ENCODE measurements at places on chromosomes 5 and 9. TPM values are rescaled to one million over a fixed set of nuclear protein-coding genes. Genes with fewer than 3 reads are reported as not detected.

GRCh38 chr9:87498046-87498810 is 561 bp downstream of the DAPK1 start:
- DNase-seq: peak; percentile 62

GRCh38 chr5:131214609-131215227 is 44.0 kb downstream of the LYRM7 start:
- DNase-seq: no peak

- no peak for DNase-seq
Observed at GRCh38 chr9:75130172-75130571, 41.9 kb downstream of the OSTF1 start.

The NR2F1-AS1 gene
- polyA plus RNA-seq: 52.4 TPM

DNA sequence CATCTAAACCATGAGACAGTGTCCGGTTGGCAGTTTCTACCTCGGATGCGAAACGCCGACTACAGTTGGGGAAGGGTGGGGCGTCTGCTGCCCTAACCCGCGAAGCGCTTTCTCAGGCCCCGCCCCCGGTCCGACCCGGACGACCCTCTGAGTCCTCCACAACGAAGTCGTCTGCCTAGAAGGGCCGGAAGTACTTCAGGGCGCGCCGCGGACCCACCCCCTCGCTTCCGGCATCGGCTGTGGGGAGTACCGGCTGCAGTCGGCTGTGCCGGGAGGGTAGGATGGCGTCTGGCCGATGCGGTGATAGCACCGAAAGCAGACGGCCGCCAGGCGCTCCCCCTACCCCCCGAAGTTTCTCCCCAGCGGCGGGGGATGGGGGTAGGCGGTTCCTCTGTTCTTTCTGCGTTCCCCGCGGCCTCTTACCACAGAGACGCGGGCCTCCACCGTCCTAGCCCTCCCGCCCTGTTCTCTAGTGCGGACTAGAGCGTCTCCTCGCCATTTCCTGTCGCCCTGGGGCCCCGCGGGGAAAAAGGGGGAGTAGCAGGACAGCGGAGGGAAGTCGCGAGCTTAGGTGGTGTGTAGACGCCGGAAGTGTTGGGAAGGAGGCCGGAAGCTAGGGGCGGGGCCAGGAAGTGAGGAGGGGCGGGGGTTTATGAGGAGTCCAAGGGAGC is at the start of gene TRIM41:
TSS of gene TRIM41 (plus strand) at position 224 of the 671 bp plus-strand sequence. CDS start 719 bp downstream, outside the sequence.
- DNase-seq: peak; percentile 92

- DNase-seq: no peak
Observed at GRCh38 chr5:127930311-127930710, 153.3 kb upstream of the SLC12A2 start.

DNA sequence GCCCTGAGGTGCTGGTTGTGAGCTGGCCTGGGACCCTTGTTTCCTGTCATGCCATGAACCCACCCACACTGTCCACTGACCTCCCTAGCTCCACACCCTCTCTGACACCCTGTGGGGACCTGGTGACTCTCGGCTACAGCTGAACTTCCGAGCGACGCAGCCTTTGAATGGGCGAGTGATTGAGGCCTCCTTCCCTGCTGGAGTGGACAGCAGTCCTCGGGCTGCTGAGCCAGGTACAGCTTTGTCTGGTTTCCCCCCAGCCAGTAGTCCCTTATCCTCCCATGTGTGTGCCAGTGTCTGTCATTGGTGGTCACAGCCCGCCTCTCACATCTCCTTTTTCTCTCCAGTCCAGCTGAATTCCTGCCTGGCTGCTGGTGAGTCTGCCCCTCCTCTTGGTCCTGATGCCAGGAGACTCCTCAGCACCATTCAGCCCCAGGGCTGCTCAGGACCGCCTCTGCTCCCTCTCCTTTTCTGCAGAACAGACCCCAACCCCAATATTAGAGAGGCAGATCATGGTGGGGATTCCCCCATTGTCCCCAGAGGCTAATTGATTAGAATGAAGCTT is 6.1 kb downstream of the CA9 start:
- no peak for DNase-seq

The NUTM2F gene
- polyA plus RNA-seq: 0.07 TPM

DNA sequence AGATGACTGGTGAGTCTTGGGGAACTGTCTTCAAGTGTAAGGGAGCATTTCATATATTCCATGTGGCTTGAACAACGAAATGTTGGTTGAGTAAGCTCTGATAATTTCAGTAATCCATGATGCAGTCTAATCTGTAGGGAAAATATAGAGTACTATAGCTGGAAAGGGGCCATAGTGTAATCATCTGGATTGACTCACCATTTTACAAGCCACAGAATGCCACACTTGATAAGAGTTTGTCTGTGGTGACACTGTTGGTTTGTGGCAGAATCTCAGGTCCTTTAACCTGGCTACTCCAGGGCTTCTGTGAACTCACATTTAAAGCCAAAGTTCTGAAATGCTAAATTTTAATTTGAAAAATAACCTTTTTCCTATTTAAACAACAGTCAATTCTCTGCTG is 16.3 kb upstream of the MAML1 start:
- DNase-seq: no peak

GRCh38 chr9:121373011-121373729 is 3.1 kb upstream of the STOM start:
- DNase-seq: no peak

- DNase-seq: no peak
Observed at GRCh38 chr9:133848471-133849109, 110.4 kb upstream of the SARDH start.

- DNase-seq: no peak
Observed at GRCh38 chr5:151947931-151948608, 23.4 kb upstream of the GLRA1 start.

DNA sequence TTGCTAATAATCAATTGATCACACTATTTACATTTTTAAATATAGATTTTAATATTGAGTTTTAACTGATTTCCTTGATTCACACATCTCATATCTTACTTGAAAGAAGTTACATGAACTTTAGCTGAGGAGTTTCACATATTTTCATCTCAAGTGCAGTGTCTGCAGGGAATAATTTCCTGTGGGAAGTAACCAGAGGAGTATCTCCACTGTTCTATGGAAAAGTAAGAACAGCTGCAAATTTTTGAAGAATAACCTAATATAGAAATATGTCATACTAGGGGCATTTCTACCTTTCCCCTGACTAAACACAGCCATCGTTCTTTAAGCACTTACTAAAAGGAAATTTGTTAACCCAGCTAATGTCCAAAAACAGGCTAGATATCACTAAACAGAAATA is 546.4 kb downstream of the EFNA5 start:
- DNase-seq: no peak

The FAM193B gene
- 75.1 TPM for polyA plus RNA-seq

GRCh38 chr5:132017738-132018625 is 6.5 kb upstream of the ACSL6 start:
- no peak for DNase-seq

GRCh38 chr5:118614731-118615456 is 373.5 kb downstream of the DTWD2 start:
- DNase-seq: no peak

The FSD1L gene
- 9.0 TPM for polyA plus RNA-seq

The LMX1B gene
- 18.0 TPM for polyA plus RNA-seq

GRCh38 chr5:161446655-161447054 is 99.9 kb downstream of the GABRB2 start:
- DNase-seq: no peak

DNA sequence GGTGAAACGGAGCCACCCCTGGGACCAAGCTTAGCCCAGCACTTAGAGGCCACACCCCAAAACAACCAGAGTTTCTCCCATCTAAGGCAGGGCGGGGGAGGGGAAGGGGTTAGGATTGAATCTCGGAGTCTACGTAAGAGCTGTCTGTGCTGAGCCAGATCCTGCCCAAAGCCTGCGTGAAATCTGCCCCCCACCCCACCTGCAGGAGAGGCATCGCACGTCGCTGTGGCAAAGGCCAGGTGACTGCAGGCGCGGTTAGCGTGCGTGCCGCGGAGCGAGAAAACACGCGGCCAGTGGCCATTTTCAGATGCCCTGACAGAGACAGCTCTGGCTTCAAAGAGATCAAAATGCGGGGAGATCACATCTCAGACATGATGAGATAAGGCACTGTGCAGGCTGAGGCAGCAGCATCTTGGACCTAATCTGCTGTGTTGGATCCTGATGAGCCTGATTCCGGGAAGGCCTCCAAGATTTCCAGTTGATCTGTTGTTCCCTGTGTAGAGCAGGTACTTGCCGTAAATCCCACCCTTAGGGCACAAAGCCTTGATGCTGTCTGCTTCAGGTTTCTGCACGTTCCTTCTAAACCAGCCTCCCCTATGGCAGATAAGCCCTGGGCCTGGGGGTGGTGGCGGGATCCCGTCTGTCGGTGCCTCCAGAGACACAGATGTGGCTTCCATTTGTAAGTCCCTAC is 2.5 kb upstream of the QSOX2 start:
- DNase-seq: no peak

All from left renal pelvis (tissue), 4 donors.